ENCODE measurements at places on chromosomes 2 and 18.
A peak's percentile ranks its signal among the peaks of the same experiment; 100 is the strongest.

GRCh38 chr18:45049578-45050319 is 369.1 kb downstream of the SETBP1 start:
- no peak for DNase-seq

DNA sequence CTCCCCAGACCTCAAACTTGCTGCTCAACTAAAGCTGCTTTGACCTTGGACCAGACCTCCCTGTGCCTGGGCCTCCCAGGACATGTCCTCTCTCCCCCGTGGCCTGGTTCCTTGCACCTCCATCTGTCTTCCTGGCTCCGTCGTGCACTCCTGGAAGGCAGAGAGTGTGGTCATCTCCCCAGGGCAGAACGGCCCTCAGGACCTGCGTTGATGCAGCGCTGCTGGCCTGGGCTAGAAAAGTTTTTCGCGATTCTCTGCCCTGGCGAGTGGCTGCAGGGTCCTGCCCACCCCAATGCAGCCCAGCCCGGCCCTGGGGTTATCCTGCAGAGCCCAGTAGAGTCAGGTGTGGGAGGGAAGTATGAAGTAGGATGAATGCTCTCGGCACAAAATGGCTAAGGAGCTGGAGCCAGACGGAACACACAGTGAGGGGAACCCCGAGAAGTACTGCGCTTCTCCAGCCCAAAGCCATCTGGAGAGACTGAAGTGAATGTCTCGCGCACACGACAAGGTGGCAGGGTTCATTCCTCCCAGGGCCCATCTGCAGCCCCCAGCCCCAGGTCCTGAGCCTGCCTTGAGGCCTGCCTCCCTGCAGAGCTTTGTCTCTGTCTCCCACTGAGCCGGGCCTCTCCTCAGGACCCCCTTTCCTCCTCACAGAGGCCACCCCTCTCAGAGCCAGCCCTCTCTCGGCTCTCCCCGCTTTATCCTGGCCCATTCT is 41.7 kb downstream of the ATOH8 start:
- DNase-seq: no peak

DNA sequence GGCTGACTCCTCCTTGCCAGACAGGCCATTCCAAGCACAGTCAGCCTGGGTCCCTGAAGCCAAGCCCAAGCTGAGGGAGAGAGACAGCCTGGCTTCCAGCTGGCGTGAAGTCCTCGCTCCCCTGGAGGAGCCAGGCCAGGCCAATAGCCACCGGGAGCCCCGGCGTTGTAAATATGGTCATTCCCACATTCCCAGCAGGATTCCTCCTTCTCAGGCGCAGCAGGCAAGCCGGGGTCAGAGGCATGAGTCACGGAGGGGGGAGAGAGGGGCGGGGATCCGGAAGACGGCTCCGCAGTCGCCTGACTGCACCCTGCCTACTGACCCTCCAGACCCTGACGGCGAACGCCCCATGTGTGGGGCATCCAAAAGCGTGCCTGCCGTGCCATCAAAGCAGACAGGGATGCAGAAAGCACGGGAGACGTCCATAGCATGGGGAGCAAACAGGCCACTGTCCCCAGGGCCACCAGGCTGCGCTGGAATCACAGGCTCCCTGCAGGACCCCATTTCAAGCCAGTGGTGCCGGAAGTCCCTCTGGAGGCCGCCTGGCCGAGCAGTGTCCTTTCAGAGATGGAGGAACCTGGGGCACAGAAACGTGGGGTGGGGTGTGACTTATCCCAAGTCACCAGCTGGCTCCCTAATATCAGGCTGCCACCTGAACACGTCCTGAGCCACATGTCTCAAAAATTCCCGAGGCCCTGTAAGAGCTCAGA is 48.2 kb downstream of the TWIST2 start:
- no peak for DNase-seq

GRCh38 chr2:207256476-207257207 is 90.9 kb upstream of the KLF7 start:
- DNase-seq: no peak

GRCh38 chr2:2291500-2292260 is 39.4 kb downstream of the MYT1L start:
- DNase-seq: no peak

DNA sequence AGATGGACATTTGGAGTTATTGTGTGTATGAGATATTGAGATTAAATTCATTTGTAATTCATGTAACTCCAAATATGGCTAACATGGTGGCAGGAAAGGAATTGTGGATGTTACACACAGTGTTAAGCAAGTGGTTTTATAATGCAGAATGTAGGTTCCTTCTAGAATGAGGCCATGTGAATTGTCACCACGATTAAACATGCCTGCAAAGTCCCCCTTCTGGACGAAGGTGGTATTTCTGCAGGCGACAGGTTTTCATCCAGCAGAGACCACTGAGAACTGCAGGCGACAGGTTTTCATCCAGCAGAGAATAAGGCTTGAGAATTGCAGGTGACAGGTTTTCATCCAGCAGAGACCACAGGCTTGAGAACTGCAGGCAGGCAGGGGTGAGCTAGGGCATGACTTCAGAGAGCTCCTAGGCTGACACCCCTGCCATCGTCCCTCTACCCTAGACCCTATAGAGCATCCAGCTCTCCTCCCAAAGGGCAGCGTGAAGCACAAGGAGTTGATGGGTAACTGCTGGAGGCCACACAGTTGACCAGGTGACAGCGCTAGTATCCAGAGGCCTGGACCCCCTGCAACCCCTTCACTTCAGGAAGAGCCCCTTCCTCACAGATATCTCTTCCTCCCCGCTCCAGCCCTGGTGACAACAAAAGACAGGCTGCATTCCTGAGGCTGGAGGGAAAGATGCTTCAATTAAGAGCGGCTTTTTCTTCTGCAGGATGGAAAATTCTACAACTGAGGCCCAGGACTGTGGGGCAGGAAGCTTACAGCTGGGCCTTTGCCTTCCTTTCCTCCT is 175.8 kb downstream of the LOXHD1 start:
- DNase-seq: peak; percentile 25

GRCh38 chr18:79416022-79416676 is 20.4 kb downstream of the NFATC1 start:
- no peak for DNase-seq

DNA sequence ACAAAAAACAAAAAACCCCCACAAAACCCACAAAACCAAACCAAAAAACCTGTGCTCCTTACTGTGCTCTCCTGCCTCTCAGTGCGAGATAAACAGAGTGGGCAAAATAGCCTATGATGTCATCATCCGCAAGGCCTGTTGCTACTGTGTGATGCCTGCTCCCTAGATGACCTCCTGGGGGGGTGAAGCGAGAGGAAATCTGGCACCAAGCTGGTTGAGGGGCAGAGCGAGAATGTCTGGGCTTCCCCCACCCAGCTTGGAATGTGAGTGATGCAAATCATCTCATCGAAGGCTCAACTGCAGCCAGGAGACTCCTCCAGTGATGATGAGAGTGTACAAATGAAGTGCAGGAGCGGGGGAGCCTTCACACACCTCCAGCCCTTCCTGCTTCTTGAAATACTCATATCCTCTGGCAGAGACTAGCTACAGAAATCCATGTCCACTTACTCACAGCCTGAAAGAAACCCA is 57.7 kb upstream of the MAP4K3 start:
- no peak for DNase-seq

DNA sequence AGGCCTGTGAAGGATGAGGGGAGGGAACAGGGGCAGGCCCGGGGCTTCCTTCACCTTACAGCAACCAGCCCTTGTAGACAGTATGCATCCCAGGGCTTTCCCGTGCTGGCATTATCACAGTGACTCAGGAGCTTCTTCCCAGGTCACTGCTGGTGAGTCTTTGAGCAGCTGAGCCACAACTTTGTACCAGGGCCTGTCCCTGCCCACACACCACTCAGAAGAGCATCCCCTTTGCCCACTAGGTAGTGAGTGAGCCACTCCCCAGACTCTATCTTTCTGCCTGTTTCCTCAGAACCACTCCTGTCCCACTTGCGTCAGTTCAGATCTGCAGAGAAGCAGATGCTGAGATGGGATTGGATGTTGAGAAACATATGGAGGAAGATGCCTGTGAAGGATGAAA is 69.6 kb upstream of the ALPP start:
- no peak for DNase-seq

DNA sequence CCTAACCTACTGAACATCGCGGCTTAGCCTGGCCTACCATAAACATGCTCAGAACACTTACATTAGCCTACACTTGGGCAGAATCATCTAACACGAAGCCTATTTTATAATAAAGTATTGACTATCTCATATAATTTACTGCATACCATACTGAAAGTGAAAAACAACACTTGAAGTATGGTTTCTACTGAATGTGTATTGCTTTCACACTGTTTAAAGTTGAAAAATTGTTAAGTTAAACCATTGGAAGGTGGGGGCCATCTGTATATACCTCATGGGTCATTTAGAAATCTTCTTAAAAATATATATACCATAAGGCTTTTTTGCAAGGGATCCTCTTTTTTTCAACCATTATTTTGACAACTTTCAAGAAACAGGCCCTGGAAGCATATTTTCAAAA is 16.5 kb downstream of the RNF149 start:
- no peak for DNase-seq

Data from activated CD8-positive, alpha-beta memory T cell treated with anti-CD3 and anti-CD28 coated beads for 4 hours (primary cell).